NK-92 treated with Interleukin-12 subunit alpha and Interleukin-12 subunit beta, amount 100 ng/mL, for 24 hours (cell line): ENCODE measurements at places on chromosomes 7 and 10.

- no peak for DNase-seq
These were observed 15.4 kb downstream of the YWHAG start for GRCh38 chr7:76343294-76343930.

DNA sequence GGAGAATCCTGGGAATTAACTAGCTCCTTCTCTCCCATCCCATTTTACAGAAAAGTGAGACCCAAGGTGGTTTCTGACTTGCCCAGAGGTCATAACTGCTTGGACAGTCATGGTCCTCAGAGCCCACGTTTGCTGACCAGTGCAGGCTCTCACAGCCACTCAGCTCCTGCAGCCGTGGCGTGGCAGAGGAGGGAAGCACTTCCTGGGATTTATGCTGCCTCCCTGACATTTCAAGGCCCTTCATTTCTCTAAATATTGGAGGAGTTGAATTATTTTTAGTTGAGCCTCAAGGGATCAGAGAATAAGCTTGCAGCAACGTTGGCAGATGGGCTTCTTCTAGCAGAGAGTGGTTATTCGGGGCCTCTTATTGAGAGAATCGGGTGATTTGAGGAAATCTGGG is 77.1 kb downstream of the LHPP start:
- DNase-seq: no peak

GRCh38 chr10:26861205-26861998 is 644 bp upstream of the ABI1 start:
- DNase-seq: no peak

DNA sequence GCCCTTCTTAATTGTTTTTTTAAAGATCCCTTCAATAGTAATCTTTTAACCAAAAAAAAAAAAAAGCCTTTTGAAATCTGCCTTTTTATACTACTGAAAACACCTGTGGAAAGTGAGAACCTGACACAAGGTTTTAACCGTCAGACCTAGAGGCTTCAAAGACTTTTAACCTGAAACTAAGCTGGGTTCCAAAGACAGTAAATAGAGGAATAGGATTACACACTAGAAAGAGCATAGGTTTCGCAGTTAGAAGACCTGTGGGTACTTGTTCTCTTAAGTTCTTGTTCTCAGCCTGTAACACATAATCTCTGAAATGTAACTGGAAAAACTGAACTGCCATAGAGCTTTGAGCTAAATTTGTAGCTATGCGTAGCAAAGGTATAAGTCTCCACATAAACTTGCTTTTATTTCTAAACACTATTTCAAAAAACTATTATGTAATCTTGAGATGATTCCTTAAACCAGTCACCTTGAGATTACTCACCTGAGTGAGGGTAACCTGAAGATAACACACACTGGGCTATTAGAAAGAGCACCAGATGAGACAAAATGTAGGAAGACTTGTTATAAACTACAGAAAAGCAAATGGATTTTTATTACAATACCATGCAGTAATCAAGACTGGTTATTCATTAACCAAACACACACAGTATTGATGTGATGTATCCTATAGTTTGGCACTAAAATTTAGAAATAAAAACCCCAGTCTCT is 196.6 kb upstream of the FRMD4A start:
- no peak for DNase-seq

GRCh38 chr10:14408139-14408538 is 77.4 kb upstream of the FRMD4A start:
- DNase-seq: no peak

GRCh38 chr10:92419740-92420545 is 129.0 kb downstream of the MARCHF5 start:
- no peak for DNase-seq

GRCh38 chr10:95356190-95356955 is 65.6 kb upstream of the PDLIM1 start:
- no peak for DNase-seq

DNA sequence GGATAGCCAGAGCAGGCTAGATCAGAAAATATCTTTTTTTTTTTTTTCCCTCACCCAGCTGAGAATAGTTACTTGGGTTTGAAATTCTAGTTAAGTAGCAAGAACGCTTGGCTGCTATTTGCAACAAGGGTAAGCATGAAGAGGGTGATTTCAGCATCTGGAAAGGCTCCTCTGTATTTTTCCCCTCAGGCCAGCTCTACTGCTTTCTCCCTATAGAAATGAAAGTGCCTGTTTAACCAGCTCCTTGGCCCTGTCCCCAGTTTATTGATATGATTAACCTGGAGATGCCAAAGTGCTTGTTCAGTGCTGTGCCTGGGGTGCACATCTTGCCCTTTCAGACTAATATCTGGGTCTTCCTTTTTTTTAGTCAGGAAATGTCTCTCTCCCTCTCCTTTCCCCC is 37.1 kb downstream of the AP3M1 start:
- no peak for DNase-seq

DNA sequence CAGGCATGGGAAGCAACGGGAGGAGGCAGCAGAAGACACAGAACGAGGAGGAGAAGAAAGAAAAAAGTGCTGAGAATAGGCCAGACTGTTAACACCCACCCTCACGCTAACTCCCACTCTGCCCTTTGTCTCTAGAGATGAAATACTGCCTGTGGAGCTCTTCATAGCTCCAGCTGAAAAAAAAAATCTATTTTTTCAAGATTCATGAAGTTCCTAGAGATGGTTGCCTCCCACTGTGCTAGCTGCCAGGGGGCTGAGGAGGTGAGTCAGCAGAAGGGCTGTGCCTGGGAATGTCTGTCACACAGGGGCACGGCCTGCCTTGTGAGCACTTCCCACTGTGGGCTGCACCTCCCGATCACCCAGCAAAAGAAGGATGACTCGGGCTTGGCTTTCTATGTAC is 144.5 kb downstream of the RNF216 start:
- no peak for DNase-seq

DNA sequence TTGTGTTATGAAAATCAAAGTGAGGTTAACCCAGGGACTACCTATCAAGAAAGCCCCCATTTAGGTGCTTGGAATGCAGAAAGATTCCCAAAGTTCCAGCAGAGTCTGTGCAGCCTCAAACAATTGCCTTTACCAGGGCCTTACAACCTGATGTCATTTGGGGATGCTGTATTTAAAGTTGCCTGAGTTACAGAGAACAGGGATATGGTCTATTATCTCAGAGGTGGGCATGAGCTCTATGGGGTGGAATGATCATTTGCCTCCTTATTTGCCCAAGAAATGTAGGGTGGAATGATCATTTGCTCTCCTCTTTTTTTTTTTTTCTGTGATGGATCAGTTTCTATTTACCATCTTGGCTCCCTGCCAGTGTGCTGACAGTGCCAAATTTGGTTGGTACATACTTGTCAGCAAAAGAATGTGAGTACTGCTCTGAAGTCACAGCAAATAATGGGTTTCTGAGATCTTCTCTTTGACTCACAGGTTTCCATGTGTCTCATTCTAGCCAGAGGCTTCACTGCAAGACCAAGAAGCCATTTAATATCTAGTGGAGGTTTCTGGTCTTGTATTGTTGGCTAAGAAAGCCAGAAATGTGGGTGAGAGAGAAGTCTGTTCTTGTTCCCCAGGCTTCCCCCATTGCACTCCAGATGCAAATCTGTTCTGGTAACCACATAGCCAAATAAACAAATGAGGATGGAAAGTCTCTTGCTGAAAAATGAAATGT is 45.5 kb upstream of the ZNRF2 start:
- DNase-seq: no peak

DNA sequence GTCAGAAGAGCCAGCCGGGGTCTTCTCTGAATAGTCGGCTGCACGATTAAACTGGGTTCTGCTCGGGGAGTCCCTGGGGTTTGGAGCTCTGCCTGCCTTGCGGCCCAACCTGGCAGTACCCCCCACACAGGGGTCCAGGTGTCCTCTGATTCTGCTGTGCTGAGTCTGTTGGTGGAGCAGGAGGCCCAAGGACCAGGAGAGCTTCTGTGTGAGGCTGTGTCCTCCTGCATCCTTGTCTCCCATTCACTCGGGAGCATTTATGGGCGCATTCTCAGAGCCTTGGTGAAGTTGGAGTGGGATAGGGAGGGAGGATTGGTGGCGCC is 14.2 kb downstream of the INPP5A start:
- no peak for DNase-seq

DNA sequence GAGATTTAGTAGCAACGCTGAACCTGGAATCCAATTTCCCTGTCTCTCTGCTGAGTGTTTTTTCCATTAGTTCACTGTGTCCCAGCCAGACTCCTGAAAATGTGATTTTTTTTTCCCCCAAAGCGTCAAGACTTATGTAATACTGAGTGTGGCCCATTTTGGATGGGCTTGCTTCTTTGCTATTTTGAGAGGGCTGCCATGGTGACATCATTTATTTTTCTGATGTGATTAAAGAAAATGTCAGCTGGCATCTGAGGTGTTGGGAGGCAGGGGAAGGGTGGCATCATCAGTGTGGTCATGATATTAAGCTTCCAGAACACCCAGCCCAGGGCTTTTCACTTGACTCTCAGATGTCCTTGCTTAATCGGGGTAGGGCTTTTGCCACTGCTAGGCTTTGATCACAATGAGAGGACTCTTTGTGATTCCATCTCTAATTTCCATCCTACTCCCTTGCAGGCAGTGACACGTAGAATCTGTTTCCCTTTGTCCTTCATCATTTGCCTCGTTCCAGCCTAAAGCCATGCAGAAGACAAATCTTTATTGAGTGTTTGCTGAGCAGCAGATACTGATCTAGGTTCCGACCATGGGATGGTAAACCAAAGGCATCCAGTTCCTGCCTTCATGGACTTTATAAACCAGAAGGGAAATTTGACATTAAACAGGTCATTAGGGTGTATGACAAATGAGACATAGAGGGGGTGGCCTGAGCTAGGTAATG is 7.4 kb downstream of the ZNF365 start:
- DNase-seq: no peak

- no peak for DNase-seq
These were observed 15.4 kb downstream of the ZNF503 start for GRCh38 chr10:75386128-75386527.

- no peak for DNase-seq
These were observed 35.4 kb upstream of the FAM3C start for GRCh38 chr7:121431389-121431995.

DNA sequence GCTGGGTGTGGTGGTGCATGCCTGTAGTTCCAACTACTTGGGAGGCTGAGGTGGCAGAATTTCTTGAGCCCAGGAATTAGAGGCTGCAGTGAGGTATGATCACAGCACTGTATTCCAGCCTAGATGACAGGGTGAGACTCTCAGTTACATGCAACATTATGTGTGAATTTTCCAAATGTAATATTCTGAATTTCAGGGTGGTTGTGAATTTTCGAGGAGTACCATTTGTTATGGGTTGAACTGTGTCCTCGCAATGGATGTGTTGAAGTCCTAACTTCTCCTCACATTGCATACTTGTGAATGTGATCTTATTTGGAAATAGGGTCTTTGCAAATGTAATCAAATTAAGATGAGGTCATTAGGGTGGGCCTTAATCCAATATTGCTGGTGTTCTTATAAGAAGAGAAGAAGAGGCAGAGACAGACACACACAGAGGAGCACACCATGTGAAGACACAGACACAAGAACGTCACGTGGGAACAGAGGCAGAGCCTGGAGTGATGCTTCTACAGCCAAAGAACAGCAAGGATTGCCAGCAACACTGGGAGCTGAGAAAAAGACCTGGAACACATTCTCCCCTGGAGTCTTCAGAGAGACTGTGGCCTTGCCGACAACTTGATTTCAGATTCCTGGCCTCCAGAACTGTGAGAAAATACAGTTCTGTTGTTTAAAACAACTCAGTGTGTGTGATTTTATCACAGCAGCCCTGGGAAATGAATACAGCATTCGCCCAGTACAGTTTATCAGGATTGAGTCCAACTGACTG is 91.9 kb downstream of the ZNF783 start:
- DNase-seq: no peak

GRCh38 chr10:21458126-21458871 is 67.2 kb downstream of the SKIDA1 start:
- DNase-seq: no peak

DNA sequence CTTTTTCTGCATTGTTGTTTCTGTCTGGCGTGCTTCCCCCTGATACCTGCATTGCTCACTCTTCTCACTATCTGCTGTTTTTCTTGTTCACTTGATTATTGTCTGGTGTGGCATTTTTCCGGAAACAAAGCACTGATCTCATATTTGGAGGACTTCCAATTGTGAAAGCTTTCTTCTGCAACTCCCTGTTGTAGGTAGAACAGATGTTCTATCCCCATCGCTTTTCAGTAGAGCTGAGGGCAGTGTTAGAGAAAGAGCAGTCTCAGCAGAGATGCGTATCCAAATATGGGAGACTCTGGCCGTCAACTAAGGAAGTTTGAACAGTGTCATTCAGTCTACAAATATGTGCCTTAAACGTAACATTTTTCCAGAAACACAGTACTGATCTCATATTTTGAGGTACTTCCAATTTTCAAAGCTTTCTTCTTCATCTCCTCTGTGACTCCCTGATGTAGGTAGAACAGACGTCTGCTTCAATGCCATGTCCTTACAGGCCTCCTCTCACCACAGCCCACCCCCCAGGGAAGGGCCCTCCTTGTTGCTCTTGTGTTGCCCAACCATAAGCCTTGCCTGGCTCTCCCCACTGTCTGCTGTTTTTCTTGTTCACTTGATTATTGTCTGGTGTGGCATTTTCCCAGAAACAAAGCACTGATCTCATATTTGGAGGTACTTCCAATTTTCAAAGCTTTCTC is 27.1 kb upstream of the GJD4 start:
- DNase-seq: no peak

- DNase-seq: no peak
These were observed 445.2 kb upstream of the NFE2L3 start for GRCh38 chr7:25706764-25707163.

DNA sequence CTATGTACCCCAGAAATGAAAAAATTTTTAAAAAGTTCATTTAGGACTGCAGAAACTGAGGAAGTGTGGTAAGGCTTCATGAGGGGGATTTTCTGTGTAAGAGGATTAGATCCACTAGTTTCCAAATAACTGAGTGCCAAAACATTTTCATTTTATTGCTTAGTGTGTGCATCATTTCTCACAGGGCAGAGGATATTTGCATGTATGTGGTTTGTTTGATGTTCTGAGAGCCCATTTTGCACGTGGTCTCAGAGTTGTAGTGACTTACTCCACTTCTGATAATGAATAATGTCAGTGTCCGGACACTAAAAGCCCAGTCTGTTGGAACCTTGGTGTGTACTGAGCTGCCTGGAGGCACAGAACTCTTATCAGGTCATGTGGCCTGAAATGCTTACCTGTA is 299.9 kb downstream of the AUTS2 start:
- DNase-seq: no peak

DNA sequence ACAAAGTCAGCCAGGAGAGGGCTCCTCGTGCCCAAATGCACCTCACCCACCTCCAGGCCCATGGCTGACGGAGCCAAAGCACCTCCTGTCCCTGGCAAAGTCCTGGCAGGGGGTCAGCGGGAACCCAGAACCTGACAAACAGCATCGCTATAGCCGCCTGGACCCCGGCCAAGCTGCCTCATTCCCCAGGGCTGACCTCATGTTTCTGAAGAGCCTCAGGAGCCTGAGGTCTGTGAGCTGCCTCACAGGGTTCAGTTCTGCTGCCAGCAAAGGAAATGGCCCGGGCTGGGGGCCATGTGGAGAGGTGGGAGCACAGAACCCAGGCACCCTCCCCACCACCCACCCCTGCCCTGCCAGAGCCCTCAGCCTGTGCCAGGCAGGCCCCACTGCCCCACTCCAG is 4.2 kb upstream of the NANOS1 start:
- no peak for DNase-seq
